HS-27A (cell line): ENCODE measurements at places on chromosomes 12 and 14.

GRCh38 chr14:34365309-34365915, 96.6 kb downstream of the SPTSSA start:
- DNase-seq: no peak

DNA sequence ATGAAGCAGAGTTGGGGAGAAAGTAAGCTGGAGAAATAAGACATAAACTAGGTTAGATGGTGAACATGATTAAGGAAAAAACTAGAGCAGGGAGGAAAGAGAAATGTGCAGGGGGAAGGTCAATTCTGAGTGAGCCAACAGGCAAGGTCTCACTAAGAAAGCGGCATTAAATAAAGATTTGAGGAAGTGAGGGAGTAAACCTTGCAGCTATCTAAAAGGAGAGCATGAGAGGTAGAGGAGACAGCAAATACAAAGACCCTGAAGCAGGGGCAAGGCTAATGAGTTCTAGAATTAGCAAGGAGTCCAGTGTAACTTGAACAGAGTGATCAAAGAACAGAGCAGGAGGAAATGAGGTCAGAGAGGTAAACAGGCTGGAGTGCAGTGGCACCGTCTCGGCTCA, 4.4 kb upstream of the SOCS2 start:
- no peak for DNase-seq

- DNase-seq: no peak
These were observed 972 bp upstream of the DCTN2 start for GRCh38 chr12:57548013-57548315.

- DNase-seq: no peak
These were observed 17.4 kb downstream of the PYGL start for GRCh38 chr14:50926851-50927386.

- DNase-seq: no peak
These were observed 120.1 kb downstream of the TTC7B start for GRCh38 chr14:90695997-90696660.

DNA sequence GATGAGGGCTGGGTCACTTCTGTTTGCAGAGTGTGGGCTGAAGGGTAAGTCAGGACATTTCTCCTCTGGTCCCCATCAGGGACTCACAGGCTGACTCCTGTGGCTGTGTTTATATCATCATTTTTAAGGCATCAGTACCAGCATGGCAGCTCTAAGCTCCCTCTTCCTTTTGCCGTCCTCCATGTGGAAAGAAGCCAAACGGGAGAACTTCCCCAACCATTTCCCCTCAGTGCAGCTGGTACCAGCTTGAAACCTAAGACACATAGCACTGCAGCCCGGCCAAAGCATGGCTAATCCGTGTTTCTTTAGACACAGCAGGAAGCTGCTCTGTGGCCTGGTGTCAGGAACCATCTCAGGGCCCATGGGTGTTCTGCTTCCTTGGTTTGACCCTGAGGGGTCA, 31.9 kb upstream of the ATP2A2 start:
- DNase-seq: no peak

GRCh38 chr14:64178814-64179213, 115.4 kb downstream of the ESR2 start:
- DNase-seq: no peak
